ENCODE measurements at places on chromosomes 2 and 18. TPM values are rescaled to one million over a fixed set of nuclear protein-coding genes. Genes with fewer than 3 reads are reported as not detected.
A peak's percentile ranks its signal among the peaks of the same experiment; 100 is the strongest.

DNA sequence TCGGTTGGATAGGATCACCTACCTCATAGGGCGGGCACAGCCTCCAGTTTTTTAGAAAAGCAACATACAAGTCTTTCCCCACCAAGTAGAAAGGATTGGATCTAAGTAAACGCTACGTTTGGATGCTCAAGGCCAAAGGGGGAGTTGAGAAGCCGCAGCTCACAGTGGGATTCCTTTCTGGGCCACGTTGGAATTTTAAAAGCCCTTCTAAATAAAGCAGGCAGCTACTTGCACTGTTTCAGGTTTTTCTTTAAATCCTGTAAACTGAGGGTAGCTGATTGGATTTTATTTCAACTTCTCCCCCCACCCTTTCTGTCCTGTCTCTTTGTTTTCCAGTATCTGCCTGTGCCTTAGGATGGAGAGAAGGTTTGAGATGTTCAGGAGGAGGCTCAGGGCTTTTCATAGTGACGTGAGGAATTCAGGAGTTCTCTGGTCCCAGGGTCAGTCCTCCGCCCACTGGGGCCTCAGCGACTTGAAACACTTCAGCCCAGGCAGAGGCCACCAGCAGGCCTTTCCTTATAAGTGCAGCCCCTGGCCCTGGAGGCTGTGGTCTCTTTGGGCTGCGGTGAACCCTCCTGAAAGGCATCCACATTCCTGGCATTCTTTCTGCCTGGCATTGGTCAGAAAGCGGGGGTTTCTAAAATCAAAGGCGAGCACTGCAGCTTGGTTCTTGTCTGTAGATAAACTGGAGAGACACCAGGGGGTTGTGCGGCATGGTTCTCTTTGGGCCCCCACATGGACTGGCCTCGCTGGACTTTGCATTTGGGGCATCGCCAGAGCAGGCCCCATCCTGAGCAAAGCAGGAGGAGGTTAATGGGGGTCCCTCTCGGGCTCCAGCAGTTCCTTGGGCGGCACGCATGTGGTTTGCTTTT is 44.5 kb downstream of the SH3BP4 start:
- DNase-seq = peak; percentile 64

DNA sequence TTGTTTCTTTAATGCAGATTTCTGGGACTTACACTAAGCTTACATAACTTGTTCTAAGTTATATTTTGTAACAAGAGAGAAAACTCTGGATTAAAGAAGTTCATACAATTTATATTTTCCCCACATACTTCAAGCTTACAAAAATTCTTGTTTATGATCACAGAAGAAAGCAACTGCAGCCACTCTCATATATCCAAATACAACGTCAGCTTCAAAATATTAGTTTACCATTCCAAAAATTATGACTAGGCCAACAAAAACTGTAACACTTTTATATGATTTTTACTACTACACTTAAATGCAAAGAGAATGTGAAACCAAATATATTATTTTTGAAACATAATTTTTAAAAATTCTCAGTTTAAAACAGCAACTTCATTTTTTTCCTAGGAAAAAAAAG is 30.9 kb downstream of the LPIN2 start:
- DNase-seq = peak; percentile 62

DNA sequence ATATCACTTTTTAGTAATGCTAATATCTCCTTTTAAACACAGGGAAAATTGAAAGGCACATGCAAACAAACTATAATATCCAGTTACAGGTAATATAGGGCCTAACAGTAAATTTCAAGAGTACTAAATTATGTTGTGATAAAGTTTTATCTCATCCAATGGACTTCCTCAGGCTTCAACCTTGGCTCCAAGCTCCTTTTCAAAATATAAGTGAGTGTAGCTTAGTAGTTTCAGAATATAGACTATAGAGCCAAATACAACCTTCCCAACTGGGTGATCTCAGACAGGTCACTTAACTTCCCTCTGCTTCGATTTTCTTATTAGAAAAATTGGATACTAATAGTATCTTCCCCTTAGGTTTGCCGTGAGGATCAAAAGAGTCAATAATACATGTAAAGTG is 93.5 kb upstream of the PARD3B start:
- no peak for DNase-seq

DNA sequence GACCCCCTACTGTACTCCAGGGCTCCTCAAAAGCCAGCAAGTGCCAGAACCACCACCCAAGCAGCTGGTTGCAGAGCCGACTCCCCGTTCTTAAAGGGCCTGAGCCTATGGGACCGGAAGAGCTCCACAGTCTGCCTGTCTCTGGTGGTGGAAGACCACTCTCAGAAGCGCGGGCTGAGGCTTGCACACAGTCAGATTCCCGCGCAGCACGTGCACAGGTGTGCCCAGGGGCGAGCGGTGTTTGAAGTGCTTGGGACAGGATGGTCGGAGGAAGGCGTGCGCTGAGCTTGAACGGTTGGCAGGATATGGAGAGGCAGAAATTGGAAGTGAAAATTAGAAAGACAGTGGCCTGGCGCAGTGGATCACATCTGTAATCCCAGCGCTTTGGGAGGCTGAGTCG is 64.8 kb downstream of the CYP26B1 start:
- DNase-seq = no peak

GRCh38 chr2:62423235-62423634 is 82.8 kb downstream of the TMEM17 start:
- peak; percentile 21 for DNase-seq

- no peak for DNase-seq
Observed at GRCh38 chr2:8422450-8422800, 259.4 kb upstream of the ID2 start.

DNA sequence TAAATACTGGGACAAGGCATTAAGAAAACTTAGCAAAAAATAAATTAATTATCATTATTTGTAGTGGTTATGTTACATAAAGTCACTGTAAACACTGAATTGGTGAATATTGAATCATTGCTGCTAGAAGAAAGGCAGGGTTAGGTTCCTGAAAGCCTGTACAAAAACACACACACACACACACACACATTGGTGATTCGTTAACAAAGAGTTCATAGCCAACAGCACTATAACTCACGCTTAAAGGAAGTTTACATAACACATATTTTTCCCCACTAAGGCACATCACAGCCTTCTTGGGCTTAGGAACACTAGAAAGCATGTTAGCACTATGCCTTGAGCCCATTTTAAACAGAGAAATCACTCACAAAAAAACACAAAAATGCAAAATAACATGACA is 690.0 kb upstream of the PIK3C3 start:
- peak; percentile 5 for DNase-seq

Gene TUBB8B
- total RNA-seq = 0.32 TPM

DNA sequence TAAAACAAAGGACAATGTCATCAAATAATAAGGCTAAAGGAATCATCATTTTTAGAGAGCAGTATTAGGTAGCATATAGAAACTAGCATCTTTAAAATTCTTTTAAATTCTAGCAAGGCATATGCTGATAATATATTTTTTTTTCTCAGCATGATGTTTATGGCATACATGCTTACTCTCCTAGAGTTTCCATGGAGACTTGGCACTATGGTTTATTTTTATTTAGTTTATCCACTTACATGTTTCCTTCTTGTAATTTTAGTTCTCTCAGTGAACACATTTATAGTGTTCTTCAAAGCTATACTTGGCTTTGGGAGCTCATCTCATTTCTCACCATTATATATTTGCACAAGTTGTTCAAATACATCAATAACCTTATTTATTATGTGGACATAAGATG is 413.8 kb upstream of the LINC00305 start:
- DNase-seq = no peak

DNA sequence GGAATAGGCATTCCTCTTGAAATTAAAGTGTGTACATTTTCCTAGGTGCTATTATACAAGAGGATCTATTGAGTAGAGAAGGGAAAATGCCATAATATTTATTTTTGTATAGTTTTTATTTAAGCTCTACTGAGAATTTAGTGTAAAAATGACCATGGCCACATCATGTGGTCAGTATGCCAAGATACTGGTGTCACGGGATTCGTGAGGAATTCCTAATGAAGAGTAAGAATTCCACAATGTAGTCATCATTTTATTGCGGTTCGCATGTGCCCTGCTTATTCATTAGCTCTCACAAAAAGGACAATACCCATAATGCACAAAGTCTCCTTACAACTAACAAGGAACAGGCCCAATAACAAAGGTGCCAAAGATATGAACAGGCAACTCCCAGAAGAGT is 39.3 kb upstream of the PARD3B start:
- peak; percentile 56 for DNase-seq

GRCh38 chr2:15820927-15821326 is 119.4 kb upstream of the MYCN start:
- no peak for DNase-seq

DNA sequence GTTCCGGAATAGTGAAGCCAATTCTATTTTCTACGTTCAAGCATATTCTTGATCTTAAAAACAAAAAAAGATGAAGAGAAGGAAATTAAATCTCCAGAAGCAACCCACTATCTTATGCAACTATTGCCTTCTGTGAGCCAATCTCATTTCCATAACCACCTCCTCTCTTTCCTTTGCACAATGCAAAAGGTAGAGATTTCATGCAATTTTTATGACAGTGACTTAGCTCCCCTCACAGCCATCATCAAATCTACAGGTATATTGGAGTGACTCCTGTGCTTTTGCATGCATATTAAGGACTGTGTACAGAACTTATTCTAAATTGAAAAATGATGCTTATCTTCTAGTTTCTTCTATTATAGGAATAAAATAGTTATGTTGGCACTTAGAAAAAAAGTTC is 191.8 kb downstream of the DCC start:
- DNase-seq = no peak

DNA sequence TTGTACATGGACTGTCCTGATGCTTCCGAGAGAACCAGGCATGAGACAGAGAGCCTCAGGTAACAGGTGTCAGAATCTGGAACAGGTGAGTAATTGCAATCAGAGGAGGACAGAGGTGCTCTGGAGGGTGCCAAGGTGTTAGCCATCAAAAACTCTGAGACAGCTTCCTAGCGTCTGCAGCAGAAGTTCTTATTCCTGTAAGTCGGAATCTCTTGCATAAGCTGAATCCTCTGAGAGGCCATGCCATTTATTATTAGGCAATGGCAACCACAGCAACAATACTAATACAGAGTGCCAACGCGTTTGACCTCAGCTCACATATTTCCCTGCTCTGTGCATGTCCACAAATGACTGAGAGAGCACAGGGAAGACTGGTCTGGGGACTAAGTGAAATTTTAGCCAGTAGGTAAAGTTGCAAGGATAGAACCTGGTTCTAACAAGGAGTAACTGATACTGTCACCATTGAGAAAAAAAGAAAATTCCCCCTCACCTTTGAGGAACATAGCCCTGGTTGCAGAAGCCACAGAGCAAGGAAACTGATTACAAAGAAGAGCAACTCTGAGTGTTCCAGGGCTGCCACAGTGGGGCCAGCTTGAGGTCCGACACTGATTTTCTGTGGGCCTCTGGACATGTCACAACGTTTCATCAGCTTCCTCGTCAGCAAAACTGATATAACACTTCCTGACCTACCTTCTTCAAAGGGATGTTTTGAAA is 55.1 kb upstream of the ACSL3 start:
- peak; percentile 40 for DNase-seq

DNA sequence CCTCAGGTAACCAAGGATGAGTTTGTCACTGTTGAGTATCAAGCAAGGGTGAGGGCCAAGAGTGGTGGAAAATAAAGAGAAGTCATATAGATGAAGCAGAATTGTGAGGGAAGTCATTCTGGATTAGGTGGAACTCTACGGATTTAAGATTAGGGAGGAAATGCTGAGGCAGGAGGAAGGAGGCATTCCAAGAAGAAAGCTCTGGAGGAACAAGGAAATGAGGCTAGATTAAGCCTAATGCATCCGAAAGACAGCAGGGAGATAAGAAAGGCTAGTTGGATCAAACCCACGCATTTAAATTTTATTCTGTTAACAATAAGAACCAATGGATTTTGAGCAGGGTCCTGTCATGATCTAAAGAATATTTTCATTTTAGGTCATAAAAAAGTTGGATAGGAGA is 681.2 kb downstream of the EPHA4 start:
- DNase-seq = no peak

Gene NAT8
- total RNA-seq = not detected

DNA sequence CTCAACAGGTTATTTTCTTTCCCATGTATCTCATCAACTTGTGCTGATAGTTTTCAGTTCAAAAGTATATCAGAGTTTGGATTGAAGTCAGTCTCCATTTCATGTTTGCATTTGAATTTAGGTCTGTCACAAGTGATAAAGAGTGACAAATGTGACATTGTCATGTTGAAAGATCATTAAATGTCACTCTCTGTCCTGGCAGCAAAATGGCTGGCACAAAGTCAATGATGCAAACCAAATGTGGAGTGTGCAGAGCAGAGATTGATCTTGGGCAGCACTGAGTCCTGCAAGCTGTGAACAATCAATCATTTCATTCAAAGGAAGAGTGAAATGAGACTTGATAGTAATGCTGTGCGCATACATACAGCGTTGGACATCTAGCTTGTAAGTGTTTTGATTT is 421.8 kb upstream of the CDH7 start:
- DNase-seq = no peak

GRCh38 chr2:179853108-179853507 is 8.3 kb downstream of the ZNF385B start:
- no peak for DNase-seq

GRCh38 chr18:59783138-59783537 is 85.9 kb upstream of the CCBE1 start:
- DNase-seq = peak; percentile 59

- no peak for DNase-seq
Observed at GRCh38 chr2:69545477-69545932, 98.0 kb downstream of the AAK1 start.

DNA sequence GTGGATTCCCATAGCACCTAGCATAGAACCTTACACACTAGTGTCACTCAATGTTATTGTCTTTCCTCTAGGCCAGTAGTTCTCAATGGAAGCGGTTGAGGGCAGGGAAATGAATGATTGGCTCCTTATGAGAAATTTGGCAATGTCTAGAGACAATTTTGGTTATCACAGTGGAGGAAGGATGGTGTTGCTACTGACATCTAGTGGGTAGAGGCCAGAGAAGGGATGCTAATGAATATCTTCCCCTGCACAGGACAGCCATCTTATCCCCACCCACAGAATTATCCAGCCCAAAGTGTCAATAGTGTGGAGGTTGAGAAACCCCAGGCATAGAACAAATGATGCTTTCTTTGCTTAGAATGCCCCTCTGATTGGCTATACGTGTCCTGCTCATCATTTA is 15.8 kb downstream of the C18orf63 start:
- peak; percentile 71 for DNase-seq

- no peak for DNase-seq
Observed at GRCh38 chr2:83900862-83901261, 558.2 kb downstream of the SUCLG1 start.
